Muscle of back (tissue), 13 donors: ENCODE measurements at places on chromosomes 5 and 9. TPM values are rescaled to one million over a fixed set of nuclear protein-coding genes. Genes with fewer than 3 reads are reported as not detected.

GRCh38 chr5:108508979-108509378, 127.1 kb upstream of the FBXL17 start:
- no peak for DNase-seq

DNA sequence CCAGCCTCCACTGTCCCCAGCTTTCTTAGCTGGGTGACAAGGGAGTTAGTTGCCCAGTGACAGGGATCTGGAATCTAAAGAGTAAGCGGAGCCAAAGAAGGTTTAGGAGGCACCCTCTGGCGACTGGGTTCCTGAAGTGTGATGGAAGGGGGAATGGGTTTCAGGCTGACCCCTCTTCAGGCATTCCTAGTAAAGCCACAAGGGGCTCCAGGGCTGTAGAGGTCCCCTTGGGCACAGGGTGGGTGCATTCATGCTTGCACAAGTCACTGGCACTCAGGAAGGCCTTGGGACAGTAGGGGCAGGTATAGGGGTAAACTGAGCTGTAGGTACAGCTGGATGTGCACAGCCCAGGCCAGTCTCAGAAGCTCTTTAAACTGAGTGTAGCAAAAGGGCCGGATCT, 74.2 kb downstream of the CPLANE1 start:
- DNase-seq, result no peak

GRCh38 chr5:111755345-111755941, 1.6 kb downstream of the NREP start:
- DNase-seq, result no peak

- peak; percentile 23 for DNase-seq
Observed at GRCh38 chr5:109347252-109347888, 62.4 kb downstream of the PJA2 start.

MCC gene
- 17.1 TPM for polyA plus RNA-seq

CDX1 gene
- polyA plus RNA-seq, result not detected

- DNase-seq, result peak; percentile 72
Observed at GRCh38 chr5:179488491-179488890, 61.9 kb upstream of the RUFY1 start.

GRCh38 chr5:119583684-119584083, 45.7 kb upstream of the FAM170A start:
- DNase-seq, result no peak

- no peak for DNase-seq
Observed at GRCh38 chr9:112558978-112559377, 72.4 kb downstream of the KIAA1958 start.

- DNase-seq, result no peak
Observed at GRCh38 chr9:110092792-110093191, 115.2 kb downstream of the C9orf152 start.

PTGS1 gene
- 7.4 TPM for polyA plus RNA-seq

DNA sequence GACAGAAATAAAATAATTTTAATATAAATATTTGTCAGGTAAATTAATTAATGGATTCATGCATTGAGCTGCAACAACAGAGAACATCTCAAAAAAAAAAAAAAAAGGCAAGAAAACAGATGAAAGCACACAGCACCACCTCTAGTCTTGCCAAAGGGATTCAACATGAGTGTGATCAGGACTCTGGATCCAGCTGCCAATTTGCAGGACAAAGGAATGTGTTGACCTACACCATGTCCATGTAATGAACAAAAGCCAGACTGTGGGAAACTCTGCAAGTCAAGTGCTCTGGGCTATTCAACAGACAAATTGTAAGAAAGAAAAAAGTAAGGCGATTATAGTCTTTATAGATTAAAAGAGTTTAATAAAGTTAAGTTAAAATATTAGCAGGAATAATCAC, 769.3 kb downstream of the TLR4 start:
- no peak for DNase-seq

SLC31A1 gene
- 6.7 TPM for polyA plus RNA-seq

DNA sequence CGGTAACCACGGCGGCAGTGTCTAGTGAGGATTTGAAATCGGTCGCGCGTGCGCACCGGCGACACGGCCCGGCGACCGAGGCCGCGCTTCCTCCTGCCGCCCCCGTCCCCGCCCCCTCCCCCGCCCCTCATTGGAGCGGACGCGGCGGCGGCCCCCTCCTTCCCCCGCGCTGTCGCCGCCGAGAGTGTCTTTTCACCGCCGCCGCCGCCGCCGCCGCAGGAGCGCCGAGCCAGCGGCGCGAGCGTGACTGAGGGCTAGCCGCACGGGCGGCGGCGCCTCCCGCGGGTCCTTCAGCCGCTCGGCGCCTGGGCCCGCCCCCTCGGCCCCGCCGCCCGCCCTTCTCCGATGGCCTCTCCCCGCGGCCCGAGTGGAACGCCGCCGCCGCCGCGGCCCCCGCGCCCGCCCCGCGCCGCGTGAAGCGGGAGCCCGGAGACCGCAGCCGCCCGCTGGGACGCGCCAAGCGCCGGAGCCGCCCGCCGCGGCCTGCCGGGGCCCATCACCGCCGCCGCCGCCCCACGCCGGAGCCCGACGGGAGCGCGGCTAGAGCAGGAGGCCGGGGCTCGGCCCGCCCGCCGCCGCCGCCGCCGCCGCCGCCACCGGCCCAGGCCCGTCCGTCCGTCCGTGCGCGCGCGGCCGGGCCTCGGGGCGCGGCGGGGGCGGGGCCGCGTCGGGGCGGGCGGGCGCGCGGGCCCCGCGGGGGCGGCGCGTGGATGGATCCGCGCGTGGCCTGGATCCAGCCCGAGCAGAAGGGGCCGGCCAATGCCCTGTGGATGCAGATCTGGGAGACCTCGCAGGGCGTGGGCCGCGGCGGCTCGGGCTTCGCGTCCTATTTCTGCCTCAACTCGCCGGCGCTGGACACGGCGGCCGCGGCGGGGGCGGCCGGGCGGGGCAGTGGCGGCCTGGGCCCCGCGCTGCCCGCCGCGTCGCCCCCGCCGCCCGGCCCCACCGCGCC, at the start of gene TENT4A:
Gene TENT4A, plus strand, starts transcription at position 159 of the 952 bp plus-strand sequence. Its CDS starts 552 bp downstream, at position 711.
- DNase-seq, result peak; percentile 44

SLC36A2 gene
- polyA plus RNA-seq, result 0.13 TPM

DNA sequence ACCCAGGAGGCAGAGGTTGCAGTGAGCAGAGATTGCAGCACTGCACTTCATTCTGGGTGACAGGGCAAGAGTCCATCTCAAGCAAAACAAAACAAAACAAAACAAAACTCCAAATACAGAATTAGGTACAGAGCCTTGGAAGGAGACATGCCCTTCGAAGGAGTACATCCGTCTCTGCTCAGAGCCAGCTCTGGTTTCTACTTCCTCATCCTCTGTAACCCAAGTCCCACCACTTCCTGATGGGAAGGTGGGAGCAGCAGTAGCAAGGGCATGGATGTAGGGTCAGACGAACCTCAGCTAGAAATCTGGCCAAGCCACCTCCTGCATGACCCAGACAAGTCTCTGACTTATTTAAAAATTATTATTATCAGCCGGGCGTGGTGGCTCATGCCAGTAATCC, 16.5 kb upstream of the STXBP1 start:
- DNase-seq, result no peak

GRCh38 chr9:34400686-34401602, 24.2 kb upstream of the MYORG start:
- DNase-seq, result no peak

RFESD gene
- 3.6 TPM for polyA plus RNA-seq

DNA sequence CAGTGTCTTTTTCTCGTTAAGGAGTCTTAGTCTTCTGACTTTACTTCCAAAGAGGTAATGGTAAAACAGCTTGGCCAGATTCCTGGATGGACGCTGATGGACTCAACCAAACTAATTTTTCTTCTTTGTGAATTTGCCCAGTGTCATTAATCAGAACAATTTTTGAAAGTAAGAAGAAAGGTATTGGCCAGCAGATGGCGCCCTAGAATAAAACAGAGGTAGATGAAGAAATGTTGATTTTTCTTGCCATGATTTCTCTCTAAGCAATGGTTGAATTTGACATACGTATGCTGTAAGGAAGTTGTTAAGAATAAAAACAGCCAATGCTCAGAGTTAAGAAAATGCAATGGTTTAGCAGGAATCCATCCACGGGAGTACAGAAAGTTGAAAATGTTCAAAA, 500.0 kb downstream of the DIRAS2 start:
- peak; percentile 28 for DNase-seq

ARID3C gene
- polyA plus RNA-seq, result 0.24 TPM

DNA sequence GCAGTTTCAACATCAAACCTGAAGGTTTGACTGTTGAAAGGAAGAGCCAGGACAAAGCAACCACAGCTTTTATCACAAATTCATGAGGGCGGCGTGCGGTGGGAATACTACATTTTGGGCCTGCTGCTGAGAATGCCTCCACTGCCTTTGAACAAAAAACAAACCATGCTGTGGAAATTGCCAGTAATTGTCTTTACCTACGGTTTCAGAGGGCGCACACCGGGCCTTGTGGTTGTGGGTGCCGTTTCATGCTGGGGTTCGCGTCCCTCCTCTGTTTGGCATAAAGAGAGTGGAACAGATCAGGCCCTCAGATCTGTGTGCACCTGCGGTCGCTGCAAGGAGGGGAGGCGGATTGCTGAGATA, 27.6 kb upstream of the TCF7 start:
- no peak for DNase-seq

DNA sequence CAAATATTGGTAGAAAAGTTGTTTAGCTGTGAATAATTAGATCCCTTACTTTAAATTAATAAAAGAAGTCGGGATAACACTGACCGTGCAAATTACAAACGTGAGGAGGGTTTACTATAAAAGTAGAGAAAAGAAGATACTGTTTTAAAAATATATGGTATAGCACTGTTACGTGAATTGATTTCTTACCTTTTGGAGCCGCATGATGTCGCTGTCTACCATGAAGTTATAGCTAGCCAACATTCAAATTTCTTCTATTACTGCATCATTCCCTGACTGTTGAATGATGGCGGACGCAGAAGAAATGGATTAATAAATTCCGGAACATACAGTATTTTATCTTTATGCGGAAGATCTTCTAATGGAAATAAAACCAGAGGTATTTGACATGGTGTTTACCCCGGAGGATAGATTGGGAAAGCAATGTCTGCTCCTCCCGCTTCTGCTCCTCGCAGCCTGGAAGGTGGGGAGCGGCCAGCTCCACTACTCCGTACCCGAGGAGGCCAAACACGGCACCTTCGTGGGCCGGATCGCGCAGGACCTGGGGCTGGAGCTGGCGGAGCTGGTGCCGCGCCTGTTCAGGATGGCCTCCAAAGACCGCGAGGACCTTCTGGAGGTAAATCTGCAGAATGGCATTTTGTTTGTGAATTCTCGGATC, at the start of gene PCDHA6:
Gene PCDHA6, plus strand, starts transcription at position 257 of the 658 bp plus-strand sequence. Its CDS starts 132 bp downstream, at position 389.
- DNase-seq, result no peak

MYO10 gene
- 38.1 TPM for polyA plus RNA-seq
